ENCODE measurements at places on chromosomes 5 and 9.

DNA sequence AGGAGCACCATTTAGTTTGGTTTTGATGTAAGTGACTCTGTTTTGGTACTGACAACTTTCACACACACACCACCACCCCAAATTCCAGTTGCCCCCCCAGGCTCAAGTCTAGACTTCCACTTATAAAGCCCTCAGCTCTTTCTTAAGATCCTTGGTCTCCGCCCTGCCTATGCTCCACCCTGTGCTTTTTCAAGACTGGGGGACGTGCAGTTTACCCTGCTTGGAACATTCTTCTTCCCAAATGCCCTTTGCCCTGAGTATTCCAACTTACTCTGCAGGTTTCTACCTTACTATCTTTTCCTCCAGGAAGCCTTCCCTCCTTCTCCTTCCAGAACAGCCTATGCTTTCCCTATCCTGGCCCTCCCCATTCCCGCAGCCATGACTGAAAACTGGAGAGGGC, 1.5 kb upstream of the TRIM14 start:
- no peak for DNase-seq

GRCh38 chr5:10761933-10762775, 1.1 kb upstream of the DAP start:
- no peak for DNase-seq

DNA sequence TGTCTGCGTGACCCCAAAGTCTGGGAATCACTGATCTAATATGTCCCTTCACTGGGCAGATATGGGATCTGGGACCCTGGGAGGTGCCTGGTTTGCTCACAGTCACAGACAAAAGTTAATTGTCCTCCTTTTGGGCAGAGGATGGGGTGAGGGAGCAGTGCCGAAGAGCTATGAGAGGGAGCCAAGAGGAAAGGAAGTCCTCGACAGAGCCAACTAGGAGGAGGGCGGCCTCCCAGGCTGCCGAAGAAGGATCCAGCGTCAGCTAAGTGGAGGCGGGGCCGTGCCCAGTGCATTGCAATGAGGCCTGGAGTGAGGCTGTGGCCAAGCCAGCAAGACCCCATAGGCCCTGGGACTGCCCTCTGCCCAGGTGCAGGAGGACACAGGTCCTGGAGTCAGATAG, 11.4 kb downstream of the AIF1L start:
- no peak for DNase-seq

- no peak for DNase-seq
Observed at GRCh38 chr5:58849223-58849622, 266.3 kb downstream of the RAB3C start.

GRCh38 chr5:74433896-74434829, 206.4 kb downstream of the ENC1 start:
- DNase-seq = no peak

- DNase-seq = no peak
Observed at GRCh38 chr5:41863871-41864486, 6.2 kb downstream of the OXCT1 start.

GRCh38 chr9:79193001-79193400, 378.8 kb upstream of the TLE4 start:
- no peak for DNase-seq

DNA sequence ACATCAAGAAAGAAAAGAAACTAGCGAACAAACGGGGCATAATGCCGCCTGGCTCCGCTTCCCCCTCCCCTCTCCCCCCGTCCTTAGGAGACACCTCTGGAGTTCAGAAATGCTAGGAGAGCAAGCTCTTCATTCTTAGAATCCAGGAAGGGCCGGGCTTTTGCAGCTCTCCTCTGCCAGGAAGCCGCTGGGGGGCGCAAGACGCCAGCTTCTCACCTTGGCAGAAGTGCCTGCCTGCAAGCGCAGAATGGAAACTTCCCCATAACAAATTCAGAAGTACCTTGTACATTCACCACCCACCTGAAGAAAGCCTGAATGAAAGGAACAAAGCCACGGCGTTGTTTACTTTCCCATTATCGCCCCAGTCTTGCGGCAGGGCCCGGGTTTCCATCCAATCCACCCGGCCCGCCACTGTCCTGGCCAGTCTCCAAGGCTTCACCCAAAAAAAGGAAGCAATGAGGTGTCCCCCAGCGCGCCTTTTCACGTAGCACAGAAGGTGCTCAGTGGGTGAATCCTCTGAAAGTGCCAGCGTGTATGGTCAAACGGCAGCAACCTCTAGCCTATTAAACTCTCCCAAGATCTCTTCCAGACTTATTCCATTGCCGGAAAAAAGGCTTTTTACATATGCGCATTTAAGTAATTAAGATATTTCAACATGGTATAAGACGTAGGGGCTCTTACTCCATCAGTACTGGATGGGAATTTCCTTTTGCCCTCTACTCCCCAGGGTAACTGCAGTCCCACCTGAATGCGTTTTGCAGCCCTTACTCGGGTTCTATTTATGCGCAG, 1.6 kb upstream of the GADD45G start:
- DNase-seq = peak; percentile 78

DNA sequence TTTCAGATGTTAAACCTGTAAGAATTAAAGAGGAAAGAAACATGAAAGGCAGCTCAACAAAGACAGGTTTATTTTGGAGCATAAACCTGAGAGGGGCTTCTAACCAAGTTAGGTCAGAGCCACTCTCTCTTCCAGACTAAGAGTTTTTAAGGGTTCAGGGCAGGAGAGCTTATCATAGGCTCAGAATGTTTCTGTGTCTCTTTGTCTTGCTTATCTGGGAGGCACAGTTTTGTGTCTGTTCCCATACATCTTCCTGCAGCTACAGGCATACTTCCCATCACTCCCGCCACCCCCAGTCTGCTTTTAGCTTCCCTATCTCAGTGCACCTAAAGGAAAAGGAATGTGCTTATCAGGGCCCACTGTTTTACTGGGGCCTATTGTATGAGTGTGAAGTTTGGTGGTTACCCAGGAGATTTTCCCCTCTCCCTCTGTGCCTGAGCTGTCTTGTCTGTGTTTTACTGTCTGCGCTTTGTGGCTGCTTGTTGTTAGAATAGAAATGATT, 21.9 kb downstream of the CD14 start:
- DNase-seq = no peak

DNA sequence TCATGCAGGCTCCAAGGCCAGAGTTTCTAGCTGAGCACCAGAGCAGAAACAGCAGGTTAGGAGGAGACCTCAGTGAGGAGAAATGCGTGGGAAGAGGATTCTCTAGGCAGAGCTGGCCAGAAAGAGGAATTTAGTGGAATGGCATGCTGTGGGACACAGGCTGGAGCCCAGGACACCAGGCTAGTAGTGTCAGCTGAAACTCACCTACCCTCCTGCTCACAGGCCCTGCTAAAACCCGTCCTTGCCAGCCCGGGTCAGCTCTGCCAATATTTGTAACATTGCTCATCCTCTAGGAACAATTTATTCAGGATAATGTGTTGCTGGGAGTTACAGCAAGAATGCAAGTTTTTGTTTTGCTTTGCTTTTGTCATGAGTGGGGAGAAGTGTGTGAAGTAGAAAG, 40.2 kb upstream of the AGXT2 start:
- DNase-seq = no peak

DNA sequence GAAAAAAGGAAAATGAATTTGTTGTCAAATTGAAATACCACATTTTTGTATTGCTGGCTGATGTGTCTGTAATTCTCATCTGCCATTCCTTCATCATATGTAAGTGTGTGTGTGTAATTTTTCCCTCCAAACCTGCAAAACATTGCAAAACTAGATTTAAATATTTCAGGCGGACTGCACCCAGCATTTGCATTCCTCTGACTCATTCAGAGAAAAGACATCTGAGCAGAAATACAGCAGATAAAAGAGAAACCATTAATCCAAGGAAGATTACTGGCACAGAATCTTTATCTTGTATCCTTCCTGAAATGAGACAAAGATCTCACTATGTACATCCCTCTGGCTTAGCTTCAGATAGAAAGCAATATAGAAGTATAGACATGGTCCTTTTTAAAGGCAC, 275.3 kb downstream of the TMEM38B start:
- no peak for DNase-seq

DNA sequence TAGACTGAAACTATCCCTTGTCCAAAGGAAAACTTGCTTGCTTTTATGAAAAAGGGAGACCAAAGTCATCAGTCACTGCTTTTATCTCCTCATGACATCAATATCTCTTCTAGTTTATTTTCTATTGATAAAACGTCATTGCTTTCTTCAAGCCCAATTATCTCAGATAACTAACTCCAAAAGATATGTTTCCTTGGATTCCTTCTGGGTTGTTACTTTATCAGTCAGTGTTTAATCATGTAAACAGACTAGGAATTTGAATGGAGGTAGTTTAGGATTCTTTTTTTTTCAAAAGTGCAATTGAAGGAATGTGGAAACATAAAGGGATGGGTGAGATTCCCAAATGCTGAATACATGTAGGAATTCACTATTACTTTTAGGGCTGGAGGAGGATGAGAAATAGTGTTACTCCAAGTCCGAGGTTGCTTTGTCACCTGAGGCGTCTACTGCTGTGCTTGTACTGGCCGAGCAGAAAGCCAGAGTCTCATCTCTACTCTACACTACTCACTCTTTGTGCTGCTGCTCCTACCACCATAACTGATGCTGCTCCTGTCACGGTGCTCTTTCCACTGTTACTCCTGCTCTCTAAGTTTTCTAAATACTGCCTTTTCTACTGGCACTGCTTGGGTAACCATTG, 1697.1 kb upstream of the NUDT12 start:
- no peak for DNase-seq

DNA sequence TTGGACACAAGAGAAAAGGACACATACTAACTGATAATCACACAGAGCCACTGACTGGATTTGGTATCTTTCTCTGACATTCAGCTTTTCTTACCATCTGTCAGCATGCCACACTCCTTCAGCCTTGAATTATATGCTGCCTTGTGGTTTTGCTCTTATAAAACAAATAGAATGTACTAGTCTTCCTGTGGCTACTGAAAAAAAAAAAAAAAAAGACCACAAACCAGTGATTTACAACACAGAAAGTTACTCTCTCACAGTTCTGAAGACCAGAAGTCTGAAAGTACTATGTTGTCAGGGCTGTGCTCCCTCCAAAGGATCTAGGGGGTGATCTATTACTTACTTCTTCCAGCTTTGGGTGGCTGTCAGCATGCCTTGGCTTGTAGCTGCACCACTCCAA, 82.3 kb downstream of the THBS4 start:
- no peak for DNase-seq

GRCh38 chr5:59186623-59187022, 603.7 kb downstream of the RAB3C start:
- DNase-seq = no peak

- no peak for DNase-seq
Observed at GRCh38 chr5:127922603-127923002, 161.0 kb upstream of the SLC12A2 start.

GRCh38 chr9:89600831-89601230, 4.0 kb upstream of the GADD45G start:
- DNase-seq = no peak

DNA sequence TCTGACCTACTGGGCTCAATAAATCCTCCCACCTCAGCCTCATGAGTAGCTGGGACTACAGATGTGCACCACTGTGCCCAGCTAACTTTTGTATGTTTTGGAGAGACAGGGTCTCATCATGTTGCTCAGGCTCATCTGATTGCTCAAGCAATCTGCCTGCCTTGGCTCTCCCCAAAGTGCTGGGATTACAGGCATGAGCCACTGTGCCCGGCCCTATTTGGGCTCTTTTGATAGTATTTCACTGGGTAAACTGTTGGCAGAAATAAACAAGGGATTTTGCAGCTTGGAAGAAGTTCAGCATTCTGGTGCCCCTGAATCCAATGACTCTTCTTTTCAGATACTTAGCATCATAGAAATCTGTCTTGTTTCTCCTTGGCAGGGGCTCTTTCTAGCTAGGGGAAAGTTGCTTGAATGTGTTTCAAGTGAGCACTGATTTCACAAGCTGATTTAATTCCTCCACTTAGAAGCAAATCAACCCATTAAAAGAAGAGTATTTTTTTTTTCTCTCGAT, 146.8 kb downstream of the PAPPA start:
- no peak for DNase-seq

- no peak for DNase-seq
Observed at GRCh38 chr9:3842839-3843238, 317.0 kb upstream of the RFX3 start.

DNA sequence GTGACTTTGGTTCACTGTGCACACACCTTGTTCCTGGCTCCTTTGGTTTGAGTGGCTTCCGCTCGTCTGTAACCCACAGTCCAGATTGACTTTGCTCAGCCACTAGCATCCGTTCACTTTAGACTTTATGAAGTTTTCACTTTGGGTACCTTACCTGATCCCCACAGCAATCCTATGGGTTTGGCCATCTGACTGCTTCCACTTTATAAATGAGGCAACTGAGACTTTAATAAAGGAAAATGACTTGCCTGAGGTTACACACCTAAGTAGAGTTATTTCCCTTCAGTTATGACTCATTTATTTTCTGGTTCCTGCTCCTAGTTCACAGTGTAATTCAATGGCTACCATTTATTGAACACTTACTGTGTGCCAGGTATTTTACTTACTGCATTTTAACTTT, 94.2 kb upstream of the SAP30L start:
- no peak for DNase-seq

- no peak for DNase-seq
Observed at GRCh38 chr9:114484854-114485443, 20.3 kb downstream of the WHRN start.

DNA sequence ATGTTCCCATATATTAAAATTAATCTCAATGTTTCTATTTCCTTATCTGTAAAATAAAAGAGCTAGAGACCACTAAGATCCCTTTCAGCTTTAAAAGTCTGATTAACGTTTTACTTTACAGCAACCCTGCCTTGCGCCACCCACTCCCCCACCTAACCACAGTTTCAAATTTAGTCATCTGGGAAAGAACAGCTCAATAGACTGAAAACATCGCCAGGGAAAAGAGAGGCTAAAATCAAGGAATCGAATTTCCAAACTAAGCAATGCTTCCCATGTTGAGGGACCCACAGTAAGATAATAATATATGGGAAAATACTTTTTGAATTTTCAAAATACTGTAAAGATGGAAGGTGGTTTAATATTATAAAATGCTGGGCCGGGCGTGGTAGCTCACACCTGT, 6.6 kb downstream of the SAXO1 start:
- no peak for DNase-seq

GRCh38 chr5:153883854-153884611, 154.7 kb downstream of the FAM114A2 start:
- DNase-seq = no peak

GRCh38 chr5:172493002-172493401, 38.7 kb upstream of the SH3PXD2B start:
- DNase-seq = no peak

Data from activated CD8-positive, alpha-beta memory T cell treated with anti-CD3 and anti-CD28 coated beads for 1 hour (primary cell).